ENCODE measurements at places on chromosomes 1 and 21. TPM values are rescaled to one million over a fixed set of nuclear protein-coding genes. Genes with fewer than 3 reads are reported as not detected.

Gene UHMK1
- total RNA-seq, result 38.8 TPM

Gene TMPRSS15
- total RNA-seq, result not detected

Gene BATF3
- 15.6 TPM for total RNA-seq

Gene GNB1
- 167 TPM for total RNA-seq

Gene CGN
- 1.2 TPM for total RNA-seq

Gene ARHGAP29
- total RNA-seq, result 18.4 TPM

Gene RGS13
- total RNA-seq, result not detected
